CD4-positive, alpha-beta T cell treated with Interleukin-12 subunit alpha and Interleukin-12 subunit beta, for 1 hour (primary cell): ENCODE measurements at places on chromosomes 3 and 15.

- DNase-seq: no peak
Measured at GRCh38 chr3:40504636-40505430, 1.0 kb upstream of the ZNF620 start.

- DNase-seq: no peak
Measured at GRCh38 chr15:80326270-80326669, 74.3 kb upstream of the CTXND1 start.

- no peak for DNase-seq
Measured at GRCh38 chr15:56232058-56232457, 11.6 kb downstream of the RFX7 start.

DNA sequence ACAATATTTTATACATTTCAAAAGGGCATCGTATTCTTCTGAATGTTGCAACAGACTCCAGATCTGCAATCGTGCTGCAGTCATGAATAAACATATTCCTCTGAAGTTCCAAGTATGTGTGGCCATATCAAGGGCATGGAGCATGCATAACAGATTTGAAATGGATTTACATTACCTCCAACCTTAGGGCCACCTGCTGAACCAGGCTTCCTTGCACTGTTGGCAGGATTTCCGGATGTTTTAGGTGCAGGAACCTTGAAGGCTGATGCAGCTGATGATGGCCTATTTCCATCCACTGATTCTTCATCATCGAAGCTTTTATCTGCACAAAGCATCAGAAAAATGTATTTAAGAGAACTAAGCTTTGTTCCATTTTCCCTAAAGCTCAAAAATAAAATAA is 73.5 kb downstream of the CLASP2 start:
- DNase-seq: no peak

- DNase-seq: no peak
Measured at GRCh38 chr3:174958671-174959328, 99.7 kb downstream of the NAALADL2 start.

GRCh38 chr3:172877011-172877410 is 126.5 kb downstream of the ECT2 start:
- no peak for DNase-seq

- peak; percentile 11 for DNase-seq
Measured at GRCh38 chr3:118810499-118811035, 224.1 kb downstream of the IGSF11 start.

DNA sequence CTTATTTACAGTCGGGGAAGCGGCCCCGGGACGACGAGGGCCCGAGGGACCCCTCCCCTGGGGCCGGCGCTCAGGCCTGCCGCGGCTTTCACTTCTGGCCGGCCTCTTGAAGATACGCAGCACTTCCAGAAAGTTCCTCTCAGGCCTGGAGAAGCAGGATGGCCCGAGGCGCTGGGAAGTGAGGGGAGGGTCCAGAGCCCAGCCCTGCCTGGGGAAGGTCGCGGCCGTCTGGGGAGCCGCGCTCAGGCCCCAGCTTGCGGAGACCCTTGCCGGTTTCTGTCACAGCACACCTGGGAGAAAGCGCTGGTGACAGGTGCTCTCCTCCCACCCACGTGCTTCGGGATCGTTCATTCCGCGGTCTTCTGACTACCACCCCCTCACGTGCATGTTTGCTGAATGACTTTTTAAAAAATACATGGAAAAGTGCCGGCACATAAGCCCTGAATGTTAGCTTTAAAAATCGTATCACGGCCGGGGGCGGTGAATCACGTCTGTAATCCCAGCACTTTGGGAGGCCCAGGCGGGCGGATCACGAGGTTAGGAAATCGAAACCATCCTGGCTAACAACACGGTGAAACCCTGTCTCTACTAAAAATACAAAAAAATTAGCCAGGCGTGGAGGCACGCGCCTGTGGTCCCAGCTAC is 727 bp upstream of the TM2D3 start:
- DNase-seq: no peak

DNA sequence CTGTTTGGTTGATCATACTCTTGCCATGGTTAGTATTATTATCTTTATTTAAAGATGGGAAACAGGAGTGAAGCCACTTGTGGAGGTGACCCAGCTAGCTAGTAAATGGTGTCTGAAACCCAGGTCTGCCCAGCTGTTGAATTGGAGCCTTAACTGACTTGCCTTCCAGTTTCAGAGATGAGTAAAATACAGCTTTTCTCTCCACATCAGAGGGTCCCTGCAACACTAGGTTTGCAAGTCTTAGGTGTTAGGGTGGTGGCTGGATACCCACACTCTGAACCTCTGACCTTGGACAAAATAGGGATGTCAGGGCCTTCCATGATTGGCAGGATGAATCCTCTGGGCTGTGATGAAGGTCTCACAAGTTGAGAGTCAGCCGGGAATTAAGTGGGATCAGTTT is 4.1 kb downstream of the FLNB start:
- no peak for DNase-seq

DNA sequence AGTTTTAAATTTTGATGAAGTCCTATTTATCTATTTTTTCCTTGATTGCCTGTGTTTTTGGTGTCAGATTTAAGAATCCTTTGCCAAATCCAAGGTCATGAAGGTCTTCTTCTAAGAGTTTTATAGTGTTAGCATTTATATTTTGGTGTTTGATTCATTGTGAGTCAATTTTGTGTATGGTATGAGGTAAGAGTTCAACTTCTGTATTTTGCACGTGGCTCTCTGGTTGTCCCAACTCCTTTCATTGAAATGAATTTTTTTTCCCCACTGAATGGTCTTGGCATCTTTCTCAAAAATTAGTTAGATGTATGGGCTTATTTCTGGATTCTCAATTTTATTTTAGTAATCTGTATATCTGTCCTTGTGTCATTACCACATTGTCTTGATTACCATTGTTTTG is 57.1 kb upstream of the STRIT1 start:
- no peak for DNase-seq

DNA sequence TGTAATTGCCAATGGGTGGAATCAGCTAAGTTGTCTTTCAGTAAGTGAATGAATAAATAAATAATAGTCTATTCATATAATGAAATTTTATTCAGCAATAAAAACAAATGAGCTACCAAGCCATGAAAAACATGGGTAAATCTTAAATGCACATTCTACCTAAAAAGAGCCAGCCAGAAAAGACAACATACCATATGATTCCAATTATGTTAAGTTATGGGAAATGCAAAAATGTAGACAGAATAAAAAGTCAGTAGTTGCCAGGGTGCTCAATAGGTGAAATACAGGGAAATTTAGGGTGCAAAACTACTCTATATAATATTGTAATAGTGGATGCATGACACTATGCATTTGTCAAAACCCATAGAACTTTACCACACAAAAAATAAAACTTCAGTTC is 277.2 kb upstream of the EPHA6 start:
- DNase-seq: no peak

DNA sequence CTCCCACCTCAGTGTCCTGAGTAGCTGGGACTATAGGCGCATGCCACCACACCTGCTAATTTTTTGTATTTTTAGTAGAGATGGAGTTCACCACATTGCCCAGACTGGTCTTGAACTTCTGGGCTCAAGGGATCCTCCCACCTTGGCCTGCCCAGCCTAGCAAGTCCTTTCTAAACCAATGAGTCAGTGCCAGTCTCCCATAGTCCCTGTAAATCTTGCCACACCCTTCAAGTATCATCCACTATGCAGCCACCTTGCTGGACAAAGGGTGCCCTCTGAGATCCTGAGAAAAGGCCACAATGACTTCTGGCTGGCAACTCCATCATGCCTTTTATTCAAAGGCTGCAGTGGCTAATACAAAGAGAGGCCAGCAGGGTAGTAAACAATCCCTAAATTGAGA is 184.0 kb downstream of the ABHD5 start:
- DNase-seq: no peak

DNA sequence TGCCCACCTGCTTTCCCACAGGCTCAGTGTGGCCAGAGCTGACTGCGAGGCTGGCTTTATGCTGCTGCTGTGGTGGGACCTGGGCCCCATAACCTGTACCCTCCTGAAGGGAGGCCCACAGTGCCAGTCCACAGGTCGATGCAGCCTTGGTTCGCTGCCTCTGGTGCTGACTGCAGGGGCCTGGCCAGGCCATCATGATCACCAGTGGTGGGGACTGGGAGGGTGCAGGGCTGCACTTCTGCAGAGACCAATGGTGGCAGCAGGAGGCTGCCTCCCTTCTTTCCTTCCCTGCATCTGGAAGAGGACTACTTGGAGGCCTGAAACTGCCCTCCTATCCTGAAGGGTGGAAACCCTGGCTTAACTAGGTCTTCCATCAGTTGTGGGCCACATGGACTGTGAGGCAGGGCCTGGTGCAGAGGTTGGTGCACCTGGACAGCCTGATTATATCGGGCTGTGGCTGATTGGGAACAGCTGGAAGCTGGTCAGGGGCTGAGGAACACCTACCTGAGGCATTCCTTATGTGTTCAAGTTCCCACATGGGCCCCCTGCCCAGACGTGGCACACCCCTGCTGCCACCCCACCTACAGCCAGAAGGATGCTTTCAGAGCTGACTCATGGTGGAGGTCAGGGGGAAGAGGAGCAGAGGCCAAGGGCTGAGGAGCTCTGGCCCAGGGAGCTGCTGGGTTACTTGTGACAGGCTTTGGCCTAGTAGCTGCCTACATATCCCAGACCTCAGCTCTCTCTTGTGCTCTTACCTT is 29.8 kb downstream of the POMGNT2 start:
- DNase-seq: no peak

DNA sequence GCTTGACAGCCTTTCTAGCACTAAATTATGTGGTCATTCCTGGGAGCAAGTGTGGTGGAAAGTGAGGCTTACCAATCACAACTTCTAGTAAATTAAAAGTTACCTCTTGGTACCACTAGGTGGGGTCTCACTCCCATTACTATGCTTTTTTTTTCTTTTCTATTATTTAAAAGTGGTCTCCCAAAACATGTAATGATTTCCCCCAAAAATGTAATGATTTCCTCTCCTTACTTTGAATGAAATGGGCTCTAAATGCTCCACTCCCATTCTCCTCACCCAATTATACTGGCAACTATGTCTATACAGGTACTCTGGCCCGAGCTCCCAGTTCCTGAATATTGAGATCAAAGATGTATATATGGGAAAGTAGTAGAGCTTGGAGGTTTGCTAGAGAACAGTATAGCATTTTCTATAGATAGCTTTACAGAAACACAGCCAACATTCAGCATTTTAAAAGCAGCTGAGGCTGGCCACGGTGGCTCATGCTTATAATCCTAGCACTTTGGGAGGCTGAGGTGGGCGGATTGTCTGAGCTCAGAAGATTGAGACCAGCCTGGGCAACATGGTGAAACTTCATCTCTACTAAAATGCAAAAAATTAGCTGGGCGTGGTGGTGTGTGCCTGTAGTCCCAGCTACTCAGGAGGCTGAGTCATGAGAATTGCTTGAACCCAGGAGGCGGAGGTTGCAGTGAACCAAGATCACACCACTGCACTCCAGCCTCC is 70.9 kb downstream of the DCUN1D1 start:
- DNase-seq: peak; percentile 14

GRCh38 chr3:194312186-194312742 is 38.9 kb downstream of the CPN2 start:
- no peak for DNase-seq

DNA sequence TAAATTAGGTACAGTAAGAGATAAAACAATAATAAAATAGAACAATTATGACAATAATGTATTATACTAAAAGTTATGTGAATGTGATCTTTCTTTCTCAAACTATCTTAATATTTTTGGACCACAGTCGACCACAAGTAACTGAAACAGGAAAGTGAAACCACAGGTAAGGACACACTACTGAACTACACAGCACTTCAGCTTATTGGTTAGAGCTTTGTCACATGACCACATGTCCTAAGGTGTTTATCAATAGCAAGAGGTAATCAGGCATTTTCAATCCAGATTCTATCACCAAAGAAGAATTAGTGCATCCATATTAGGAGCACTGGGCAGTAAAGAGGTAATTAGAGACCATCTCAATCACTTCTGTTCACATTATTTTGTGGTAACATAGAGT is 392.8 kb downstream of the RSL24D1 start:
- no peak for DNase-seq

DNA sequence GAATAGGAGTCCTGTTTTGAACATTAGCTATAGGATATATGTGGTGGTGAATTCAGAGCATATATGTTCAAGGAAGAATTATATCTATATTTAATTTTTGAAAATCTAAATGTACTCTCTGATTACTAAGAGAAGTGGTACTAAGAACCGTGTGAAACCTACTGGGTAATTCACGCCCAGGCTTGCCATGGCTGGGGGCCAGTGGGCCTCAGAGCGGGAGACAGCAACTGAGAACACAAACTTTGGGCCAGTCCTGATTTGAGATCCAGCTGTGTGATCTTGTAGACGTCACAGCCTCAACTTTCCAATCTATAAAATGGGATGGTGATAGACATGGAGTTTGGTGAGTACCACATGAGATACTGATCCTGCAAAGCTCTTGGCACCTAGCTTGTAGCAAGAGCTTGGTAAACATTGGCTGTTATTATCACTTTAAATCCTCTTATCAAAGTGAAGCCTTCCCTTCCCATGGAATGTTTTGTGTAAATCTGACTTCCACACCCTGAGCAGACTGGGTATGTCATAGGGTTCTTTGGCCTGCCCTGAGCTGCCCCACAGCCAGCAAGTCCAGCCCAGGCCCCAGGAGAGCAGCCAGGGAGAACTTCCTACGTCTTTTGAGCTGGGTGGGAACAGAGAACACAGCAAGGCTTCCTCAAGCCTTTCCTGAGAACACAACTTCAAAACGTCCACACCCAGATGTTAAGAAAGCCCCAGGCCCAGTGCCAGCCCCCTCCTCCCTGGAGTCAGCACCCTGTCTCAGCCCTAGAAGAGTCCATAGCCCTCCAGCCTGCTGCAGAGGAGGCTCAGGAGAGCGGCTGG is 8.2 kb upstream of the PAQR5 start:
- DNase-seq: no peak

DNA sequence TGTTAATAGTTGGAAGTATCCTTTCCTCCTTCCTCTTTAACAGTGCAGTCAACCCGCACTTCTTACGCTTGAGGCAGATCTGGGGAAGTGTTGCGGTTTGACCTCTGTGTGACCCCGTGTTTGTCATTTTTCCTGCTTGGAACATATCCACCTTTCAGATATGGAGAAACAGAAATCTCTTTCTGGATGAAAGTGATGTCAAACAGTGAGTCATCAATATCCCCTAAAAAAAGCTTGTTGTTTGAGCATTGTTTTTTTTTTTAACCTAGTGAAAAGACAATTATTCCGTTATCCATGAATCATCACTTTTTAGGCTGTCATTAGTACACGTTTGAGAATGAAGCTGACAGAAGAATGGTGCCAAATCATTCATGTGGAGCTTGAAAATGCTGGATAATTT is 293.7 kb downstream of the ARPP21 start:
- no peak for DNase-seq

DNA sequence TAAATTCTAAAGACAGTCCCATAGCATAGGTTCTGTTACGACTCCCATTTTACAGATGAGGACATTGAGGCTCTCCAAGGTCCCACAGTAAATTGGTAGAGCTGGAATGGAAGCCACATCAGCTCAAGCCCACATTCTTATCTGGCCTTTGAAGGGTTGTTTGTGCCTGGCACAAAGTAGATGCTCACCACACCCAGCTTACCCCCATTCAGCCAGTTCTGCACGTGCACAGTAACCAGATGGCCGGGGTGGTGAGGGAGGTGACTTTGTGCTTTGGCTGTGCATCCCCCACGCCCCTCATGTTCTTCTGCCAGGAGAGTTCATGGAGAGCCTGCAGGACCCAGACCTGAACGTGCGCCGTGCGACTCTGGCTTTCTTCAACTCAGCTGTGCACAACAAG is 16.2 kb downstream of the RPL32 start:
- no peak for DNase-seq
